Fibroblast of villous mesenchyme (primary cell): ENCODE measurements at places on chromosomes 13 and 19. TPM values are rescaled to one million over a fixed set of nuclear protein-coding genes. Genes with fewer than 3 reads are reported as not detected.
A peak's percentile ranks its signal among the peaks of the same experiment; 100 is the strongest.

DNA sequence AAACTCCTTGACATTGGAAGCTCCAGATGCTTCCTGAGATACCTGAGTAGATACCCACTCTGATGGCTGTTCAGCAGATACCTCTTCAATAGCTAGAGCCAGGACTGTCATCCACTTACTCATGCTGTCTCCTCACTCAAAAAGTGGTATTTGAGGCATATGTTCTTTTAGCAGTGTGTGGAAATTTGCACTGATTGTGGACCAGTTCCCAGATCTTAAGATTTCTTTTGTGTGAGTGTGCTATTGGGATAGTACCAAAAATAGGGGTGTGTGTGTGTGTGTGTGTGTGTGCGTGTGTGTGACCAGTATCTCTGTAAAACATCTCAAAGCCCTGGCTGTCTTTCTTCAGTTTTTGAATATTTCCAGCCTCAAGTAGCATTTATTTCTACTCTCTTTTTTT, 108.3 kb downstream of the SLITRK5 start:
- DNase-seq = no peak

DNA sequence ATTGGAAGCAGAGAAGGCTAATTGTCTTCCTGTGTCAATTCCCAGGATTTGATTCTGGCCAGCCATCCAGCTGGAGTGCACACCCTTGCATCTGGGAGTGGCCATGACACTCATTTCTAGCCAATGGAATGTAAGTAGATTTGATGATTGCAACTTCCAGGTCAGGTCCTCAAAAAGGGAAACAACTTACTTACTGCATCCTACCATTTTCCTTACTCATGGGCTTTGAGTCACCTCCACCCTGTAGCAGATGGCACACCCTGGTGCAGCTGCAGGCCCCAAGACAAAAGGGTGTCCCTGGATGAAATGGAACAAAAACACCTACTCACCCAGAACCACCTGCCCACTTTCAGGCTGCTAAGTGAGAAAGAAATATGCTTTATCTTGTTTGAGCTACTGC, 27.3 kb upstream of the MPHOSPH8 start:
- peak; percentile 22 for DNase-seq

DNA sequence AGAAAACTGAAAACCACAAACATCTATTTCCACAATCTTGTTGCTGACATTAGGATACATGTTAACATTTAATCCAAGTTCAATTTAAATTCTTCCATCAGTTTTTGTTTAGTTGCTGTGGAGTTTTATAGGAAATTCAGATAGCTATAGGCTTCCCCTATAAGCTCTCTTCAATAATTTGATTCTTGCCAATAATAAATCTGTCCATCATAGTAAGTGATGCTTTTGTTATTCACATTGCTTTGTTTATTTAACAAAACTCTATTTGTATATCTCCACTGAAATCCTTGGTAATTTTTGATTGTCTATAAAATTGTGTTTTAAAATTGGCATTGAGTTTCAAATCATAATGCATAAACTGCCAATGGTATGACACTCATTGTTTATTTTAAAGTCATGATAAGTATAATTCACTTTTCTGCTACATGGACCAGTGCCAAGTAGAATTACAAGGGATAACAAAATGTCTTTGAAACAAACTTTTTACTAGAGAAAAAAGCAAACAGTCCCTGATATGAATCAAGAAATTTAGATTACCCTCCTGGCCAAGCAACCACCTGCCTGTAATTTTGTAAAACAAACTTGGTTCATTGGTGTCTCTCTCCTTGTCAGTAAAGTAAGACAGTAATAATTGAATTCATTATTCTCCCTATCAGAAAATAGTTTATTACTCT, 577.3 kb upstream of the GPC6 start:
- DNase-seq = no peak

GRCh38 chr19:14139944-14140343, 3.6 kb upstream of the ASF1B start:
- DNase-seq = peak; percentile 81

- DNase-seq = peak; percentile 87
These were observed 40.8 kb downstream of the BBC3 start for GRCh38 chr19:47190167-47190727.

GRCh38 chr13:48216204-48216711, 16.7 kb upstream of the ITM2B start:
- no peak for DNase-seq

DNA sequence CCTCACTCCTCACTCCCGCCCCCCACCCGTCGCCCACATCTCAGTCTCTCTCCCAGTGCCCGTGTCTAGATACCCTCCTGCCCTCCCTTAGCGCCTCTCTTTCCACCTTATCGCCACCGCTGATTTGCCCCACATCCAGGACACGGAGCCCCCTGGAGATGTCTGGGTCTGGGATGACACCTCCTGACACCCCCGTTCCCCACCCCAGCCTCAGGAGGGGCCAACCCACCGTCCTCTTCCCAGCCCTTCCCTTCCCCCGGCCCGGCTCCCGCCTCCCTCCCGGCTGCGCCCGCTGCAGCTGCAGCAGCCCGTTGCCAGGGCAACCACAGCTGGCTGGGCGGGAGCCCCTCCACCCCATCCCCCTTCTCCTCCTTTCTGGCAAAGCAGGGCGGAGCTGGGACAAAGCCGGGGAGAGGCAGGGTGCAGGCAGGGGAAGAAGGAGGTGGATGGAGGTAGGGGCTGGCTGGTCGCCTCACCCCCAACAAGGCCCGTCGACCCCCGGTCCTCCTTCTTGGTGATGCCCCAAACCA, 13.5 kb downstream of the DPF1 start:
- peak; percentile 56 for DNase-seq

GRCh38 chr13:40479196-40479845, 187.1 kb downstream of the FOXO1 start:
- no peak for DNase-seq

GRCh38 chr19:11359421-11359820, 4.2 kb downstream of the PLPPR2 start:
- DNase-seq = no peak

DNA sequence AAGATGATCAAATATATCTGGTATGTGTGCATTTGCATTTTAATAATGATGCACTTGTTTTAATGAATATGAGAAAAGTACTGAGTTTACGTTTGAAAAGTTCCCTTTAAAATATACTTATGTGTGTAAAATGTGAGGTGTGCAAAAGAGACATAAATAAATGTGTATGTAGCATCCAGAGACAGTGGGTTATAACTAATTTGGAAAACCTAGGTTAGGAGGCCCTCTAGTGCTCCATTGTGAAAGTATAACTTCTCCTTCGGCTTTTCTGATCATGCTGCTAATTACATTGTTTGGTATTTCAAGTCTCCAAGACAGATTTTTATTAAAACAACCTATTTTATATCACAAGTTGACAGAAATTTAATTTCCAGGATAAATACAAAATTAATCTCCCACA, 30.1 kb downstream of the SCEL start:
- DNase-seq = peak; percentile 30

GRCh38 chr13:112069061-112069844, 2.3 kb downstream of the SOX1 start:
- no peak for DNase-seq

DNA sequence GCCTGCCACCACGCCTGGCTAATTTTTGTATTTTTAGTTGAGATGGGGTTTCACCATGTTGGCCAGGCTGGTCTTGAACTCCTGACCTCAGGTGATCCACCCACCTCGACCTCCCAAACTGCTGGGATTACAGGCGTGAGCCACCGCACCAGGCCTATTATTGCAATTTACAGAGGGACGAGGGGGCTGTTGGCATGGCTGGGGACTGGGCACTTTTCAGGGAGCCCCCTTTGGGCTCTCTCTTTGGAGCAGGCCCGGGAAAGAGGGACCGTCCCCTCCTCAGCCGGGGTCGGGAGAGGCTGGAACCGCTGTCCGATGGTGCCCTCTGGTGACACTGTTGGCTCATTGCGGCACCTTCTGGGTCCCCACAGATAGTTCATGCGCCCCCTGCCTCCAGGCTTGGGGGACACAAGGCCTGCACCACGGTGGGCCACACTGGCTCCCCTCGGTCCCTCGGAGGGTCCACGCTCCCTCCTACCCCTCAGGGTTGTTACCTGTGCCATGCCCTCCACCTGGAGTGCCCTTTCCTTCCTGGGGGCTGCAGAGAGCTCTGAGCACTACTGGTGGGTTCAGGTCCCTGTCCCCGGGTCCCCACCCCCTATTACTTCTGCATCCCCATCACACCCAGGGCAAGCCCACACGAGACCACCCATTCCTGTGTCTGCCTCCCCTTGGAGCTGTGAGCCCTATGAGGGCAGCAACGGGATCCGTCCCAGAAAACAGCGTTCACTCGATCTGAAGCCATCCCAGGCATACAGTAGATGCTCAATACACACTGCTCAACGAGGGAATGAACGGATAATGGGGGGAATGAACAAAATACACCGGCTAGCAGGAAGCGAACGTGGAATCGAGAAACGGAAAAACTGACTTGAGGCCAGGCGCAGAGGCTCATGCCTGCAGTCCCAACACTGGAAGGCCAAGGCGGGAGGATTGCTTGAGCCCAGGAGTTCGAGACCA, 12.5 kb downstream of the FEM1A start:
- DNase-seq = peak; percentile 54

DNA sequence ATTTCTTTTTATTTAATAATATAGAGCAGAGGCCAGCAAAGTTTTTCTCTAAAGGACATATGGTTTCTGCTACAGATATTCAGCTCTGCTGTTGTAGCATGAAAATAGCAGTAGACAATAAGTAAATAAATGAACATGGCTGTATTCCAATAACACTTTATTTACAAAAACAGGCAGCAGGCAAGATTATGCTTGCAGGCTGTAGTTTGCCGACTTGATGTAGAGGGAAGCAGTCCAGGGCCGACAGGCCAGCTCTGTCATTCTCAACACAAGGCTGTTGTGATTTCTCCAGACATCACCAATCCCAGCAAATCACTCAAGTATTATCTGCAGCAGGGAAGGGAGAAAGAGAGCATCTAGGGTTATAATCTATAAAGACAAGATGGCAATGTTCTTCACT, 1062.5 kb upstream of the PCDH9 start:
- DNase-seq = no peak

DNA sequence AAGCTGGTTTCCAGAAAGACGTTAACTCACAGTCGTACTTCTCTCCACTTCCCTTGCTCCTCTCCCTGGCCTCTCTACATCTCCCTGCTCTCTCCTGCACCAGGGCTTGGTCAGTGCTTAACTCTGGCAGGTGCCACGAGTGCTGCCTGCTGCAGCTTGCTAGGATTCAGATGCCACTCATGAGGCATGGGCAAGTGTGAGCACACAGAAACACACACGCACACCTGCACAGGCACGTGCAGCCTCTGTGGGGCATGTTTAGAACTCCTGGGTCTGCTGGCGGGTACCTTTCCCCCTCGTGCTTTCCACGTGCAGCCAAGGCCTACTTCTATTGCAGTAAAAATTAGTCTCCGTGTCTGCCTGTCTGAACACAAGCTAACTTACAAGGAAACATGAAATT, 31.8 kb downstream of the SOX1 start:
- no peak for DNase-seq

- DNase-seq = no peak
These were observed 36.0 kb downstream of the GNG7 start for GRCh38 chr19:2666344-2666994.

DNA sequence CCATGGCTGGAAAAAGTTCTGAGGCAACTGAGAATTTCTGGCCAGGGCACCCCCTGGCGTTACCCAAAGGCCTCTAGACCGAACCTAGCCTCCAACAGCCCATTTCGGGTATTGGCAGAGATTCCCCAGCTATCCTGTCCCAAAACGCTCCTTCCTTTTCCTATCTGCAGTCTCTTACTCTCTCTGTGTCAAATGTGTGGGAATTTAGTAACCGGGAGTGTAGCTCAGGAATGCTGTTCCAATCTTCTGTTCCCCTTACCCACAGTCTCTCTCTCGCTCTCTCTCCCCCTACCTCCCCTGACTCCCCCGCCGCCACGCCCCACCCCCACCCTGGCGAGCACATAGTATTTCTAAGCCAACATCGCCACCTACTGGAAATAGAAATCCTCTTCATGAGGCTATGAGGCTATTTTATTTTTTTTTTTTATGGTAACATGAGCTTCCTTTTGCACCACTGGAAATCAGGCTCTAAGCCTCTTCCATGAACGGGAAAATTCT, 27.0 kb downstream of the OXGR1 start:
- peak; percentile 3 for DNase-seq

DNA sequence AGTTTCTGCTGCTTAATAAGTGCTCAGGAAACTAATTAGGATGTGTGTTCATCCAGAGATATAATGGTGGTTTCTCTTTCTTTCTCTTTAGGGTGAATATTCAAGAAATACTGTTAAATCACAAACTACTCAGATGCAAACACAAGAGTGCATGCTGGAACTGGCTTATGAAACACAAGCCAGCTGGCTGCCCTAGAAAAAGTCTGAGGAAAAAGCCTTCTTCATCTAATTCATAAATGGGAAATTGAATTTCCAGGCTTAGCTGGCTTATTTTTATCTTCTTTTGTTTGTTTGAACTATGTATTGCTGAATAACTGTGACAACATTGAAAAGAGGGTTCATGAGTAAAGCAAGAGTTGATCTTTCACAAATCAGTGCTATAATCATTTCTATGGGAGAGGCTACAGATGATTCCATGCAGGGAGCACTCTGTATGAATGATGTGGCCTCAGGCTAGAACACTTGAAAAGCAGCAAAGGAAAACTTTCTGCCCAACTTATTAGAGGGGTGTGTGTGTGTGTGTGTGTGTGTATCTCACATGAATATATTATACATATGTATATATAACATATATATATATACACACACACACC, 69.8 kb upstream of the SCEL start:
- no peak for DNase-seq

- no peak for DNase-seq
These were observed 930.5 kb upstream of the MIR17HG start for GRCh38 chr13:90416938-90417337.

GRCh38 chr19:8846819-8847218, 14.6 kb downstream of the MBD3L1 start:
- DNase-seq = no peak

- peak; percentile 69 for DNase-seq
These were observed 116.1 kb downstream of the STARD13 start for GRCh38 chr13:33169273-33169980.

ITGBL1 gene
- 21.2 and 42.5 TPM in 2 replicates for total RNA-seq

ZNF761 gene
- total RNA-seq = 8.7 and 13.8 TPM in 2 replicates

MUC16 gene
- under 0.01 TPM in 2 replicates for total RNA-seq

RFPL4A gene
- not detected in 2 replicates for total RNA-seq

C13orf46 gene
- total RNA-seq = under 0.01 TPM in 2 replicates

CCDC169 gene
- total RNA-seq = 0.97 and 4.3 TPM in 2 replicates

CEACAM7 gene
- not detected in 2 replicates for total RNA-seq

PRR22 gene
- total RNA-seq = under 0.01 and 0.32 TPM in 2 replicates

ZNF439 gene
- 2.6 and 4.3 TPM in 2 replicates for total RNA-seq

CEACAM8 gene
- not detected in 2 replicates for total RNA-seq

NKPD1 gene
- total RNA-seq = under 0.01 TPM in 2 replicates

SLITRK6 gene
- total RNA-seq = 0.32 TPM in 1 of 2 replicates, not detected in the other

WASF3 gene
- total RNA-seq = 9.0 and 14.2 TPM in 2 replicates

TMEM59L gene
- under 0.01 and 0.32 TPM in 2 replicates for total RNA-seq

ZFR2 gene
- not detected in 2 replicates for total RNA-seq
